ENCODE measurements at places on chromosomes 7 and 10. TPM values are rescaled to one million over a fixed set of nuclear protein-coding genes. Genes with fewer than 3 reads are reported as not detected.

DNA sequence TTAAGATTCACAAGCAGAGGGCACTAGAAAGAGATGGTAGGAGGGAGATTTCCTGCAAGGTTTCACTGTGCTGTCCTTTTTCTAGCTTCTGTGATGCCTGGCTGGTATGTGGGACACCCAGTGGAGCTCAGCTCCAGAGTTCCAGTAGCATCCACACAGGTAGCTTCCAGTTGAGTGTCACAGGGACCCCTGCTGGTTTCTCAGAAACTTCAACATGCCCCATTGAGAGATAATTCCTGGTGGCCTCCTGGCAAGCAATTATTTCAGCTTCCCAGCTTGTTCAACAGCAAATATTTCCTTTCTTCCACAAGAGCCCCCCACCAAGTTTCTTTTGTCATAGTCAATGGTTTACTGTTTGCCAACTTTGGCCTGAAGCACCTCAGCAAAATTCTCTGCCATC lies 858.7 kb downstream of the REEP3 start:
- DNase-seq: no peak
- H3K27ac ChIP-seq: no peak overlapping the region
- H3K36me3 ChIP-seq: no peaks in the 10 kb centered on the region
- H3K4me3 ChIP-seq: no peak overlapping the region
- H3K27me3 ChIP-seq: peaks cover 3% of the 10 kb centered on the region

DNA sequence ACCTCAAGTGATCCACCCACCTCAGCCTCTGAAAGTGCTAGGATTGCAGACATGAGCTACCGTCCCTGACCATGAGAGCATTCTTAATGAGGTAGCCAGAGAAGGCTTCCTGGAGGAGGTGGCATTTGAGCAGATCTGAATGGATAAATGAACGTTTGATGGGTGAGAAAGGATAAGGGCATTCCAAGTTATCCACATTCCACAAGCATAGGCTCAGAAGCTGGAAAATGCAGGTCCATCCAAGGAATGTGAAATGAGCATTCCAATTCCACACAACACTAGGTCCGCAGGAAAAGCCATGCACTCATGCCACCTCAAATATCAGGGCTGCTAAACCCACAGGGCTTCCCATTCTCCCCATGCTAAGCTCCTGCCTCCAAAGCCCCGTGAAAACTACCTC lies 17.0 kb downstream of the TMEM130 start:
- H3K27ac ChIP-seq: no peak overlapping the region
- H3K27me3 ChIP-seq: peaks cover 7% of the 10 kb centered on the region
- peaks cover 4% of the 10 kb centered on the region for H3K36me3 ChIP-seq
- peaks cover 7% of the 10 kb centered on the region for H3K4me1 ChIP-seq
- H3K4me3 ChIP-seq: no peak overlapping the region

DNA sequence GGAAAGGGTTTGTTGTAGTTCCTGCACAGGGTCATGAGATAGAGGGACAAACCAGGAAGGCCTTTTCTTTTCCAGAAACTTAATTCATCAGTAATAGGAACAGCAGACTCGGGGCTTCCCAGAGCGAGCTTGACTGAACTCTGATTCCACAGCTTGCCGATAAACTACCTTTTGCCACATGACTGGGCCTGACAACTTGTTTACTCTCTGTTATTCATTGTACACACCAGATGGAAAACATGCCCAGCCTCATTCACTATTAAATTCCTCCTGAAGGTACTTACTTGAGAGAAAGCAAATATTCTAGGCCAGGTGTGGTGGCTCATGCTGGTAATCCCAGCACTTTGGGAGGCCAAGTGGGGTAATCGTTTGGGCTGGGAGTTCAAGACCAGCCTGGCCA lies 77.1 kb upstream of the FGFR2 start:
- no peak overlapping the region for H3K4me3 ChIP-seq
- no peaks in the 10 kb centered on the region for H3K27me3 ChIP-seq
- H3K27ac ChIP-seq: no peak overlapping the region
- peaks cover 4% of the 10 kb centered on the region for H3K36me3 ChIP-seq

- H3K4me1 ChIP-seq: peaks cover 11% of the 10 kb centered on the region
- no peak overlapping the region for H3K27ac ChIP-seq
- no peak overlapping the region for H3K4me3 ChIP-seq
- no peak for DNase-seq
- H3K27me3 ChIP-seq: peaks cover 33% of the 10 kb centered on the region
These were observed 163.7 kb downstream of the AHR start for GRCh38 chr7:17462131-17462631.

GRCh38 chr10:58919927-58920654 lies 256.4 kb upstream of the PHYHIPL start:
- H3K4me1 ChIP-seq: peaks cover 28% of the 10 kb centered on the region
- H3K27me3 ChIP-seq: no peaks in the 10 kb centered on the region
- H3K4me3 ChIP-seq: peak overlapping the region; percentile 34
- no peak for DNase-seq
- H3K27ac ChIP-seq: peak overlapping the region; percentile 46

Gene TAS2R5
- total RNA-seq: 3.3 TPM

Gene LRIT1
- total RNA-seq: not detected

- DNase-seq: no peak
- peaks cover 59% of the 10 kb centered on the region for H3K27me3 ChIP-seq
- peaks cover 13% of the 10 kb centered on the region for H3K4me1 ChIP-seq
These were observed 6.8 kb downstream of the FFAR4 start for GRCh38 chr10:93573051-93573909.

DNA sequence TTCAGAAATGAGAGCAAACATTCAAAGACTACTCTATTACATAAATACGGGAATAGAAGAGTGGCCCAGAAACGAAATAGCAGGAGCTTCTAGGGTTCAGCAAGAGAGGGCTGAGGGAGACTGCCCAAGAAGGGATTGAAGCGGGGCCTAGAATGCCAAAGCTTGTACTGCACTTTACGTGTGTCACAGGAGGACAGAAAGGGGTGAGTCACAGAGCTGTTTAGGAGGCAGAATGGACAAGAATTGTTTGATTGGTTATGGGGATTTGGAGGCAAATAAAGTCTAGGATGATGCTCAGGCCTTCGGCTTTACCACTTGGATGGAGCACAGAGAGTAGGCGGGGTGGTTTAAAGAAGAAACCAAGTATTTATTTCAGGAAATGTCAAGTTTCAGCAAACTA lies 11.3 kb upstream of the FXYD4 start:
- peaks cover 6% of the 10 kb centered on the region for H3K4me1 ChIP-seq
- H3K27ac ChIP-seq: peak overlapping the region; percentile 50
- H3K27me3 ChIP-seq: no peaks in the 10 kb centered on the region
- no peaks in the 10 kb centered on the region for H3K36me3 ChIP-seq
- no peak for DNase-seq

Gene COL1A2
- 23.0 TPM for total RNA-seq

- no peak overlapping the region for H3K4me3 ChIP-seq
- no peaks in the 10 kb centered on the region for H3K4me1 ChIP-seq
- peaks cover 19% of the 10 kb centered on the region for H3K36me3 ChIP-seq
- H3K27me3 ChIP-seq: no peaks in the 10 kb centered on the region
- no peak overlapping the region for H3K27ac ChIP-seq
These were observed 41.3 kb upstream of the MTURN start for GRCh38 chr7:30093420-30093952.

DNA sequence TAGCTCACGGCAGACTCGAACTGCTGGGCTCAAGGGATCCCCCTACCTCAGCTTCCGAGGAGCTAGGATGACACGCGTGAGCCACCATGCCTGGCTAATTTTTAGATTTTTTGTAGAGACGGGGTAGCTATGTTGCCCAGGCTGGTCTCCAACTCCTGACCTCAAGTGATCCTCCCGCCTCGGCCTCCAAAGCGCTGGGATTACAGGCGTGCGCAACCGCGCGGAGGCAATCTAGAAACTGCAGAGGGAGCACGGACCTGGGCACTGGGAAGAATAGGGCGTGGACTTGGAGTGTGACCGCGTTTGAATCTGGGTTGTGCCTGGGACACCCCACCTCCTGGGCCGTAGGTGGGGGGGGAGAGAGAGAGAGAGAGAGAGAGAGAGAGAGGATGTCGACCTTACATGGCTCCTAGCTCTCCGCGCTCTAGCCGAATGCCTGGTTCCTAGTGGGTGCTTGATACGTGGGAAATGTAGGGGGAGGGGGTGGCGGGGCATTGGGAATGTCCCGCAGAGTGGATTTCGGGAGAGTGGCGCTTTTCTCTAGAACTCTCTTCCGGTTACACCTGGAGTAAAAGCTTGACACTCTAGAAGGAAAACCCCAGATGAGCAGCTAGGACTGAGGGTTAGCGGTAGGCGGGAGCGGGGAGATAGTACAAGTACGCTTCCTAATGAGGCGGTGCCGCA lies 1.2 kb upstream of the MAP3K8 start:
- H3K4me1 ChIP-seq: peaks cover 46% of the 10 kb centered on the region
- H3K36me3 ChIP-seq: peaks cover 3% of the 10 kb centered on the region
- no peak for DNase-seq
- H3K4me3 ChIP-seq: peak overlapping the region; percentile 93
- peaks cover 4% of the 10 kb centered on the region for H3K27me3 ChIP-seq

DNA sequence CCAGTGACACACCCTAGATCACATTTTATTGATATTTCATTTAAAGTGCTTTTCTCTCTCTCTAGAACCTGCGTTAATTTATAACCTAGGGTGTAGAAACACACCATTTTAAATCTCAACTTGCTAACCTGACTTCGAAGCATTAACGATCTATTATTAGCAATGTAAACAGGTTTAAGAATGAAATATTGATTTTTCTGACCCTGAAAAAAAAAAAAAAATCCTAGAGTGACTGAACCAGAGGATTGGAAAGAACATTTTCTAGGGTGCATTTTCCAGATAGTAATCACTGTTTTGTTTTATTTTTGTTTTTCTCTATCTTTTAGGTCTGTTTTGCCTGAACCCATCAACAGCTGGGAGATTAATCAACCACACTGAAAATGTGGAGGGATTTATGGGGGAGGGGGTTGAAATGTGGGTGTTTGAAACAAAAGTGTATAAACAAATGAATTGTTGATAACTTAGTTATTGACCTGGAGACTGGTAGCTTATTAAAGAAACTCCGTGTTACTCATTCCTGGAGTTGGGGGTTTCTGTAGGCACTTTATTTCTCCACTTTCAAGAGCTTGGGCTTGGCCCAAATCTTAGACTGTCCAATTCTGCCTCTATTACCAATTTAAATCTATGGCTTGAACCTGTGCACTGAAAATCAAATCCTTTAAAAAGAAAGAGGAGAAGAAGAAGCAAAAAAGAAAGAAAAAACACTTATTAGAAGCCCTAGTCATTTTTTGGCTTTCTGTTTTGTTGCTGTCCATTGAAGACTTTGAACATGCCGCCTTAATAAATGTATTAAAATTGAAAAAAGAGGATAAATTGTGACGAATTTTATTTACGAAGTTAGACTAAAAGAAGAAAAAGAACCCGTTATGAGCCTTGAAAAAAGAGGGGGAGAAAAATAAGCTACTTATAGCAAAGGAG lies 2.8 kb downstream of the HOXA2 start:
- H3K4me1 ChIP-seq: peaks cover 51% of the 10 kb centered on the region
- peaks cover 66% of the 10 kb centered on the region for H3K27me3 ChIP-seq
- H3K4me3 ChIP-seq: peak overlapping the region; percentile 97
- peak overlapping the region; percentile 97 for H3K27ac ChIP-seq
- H3K36me3 ChIP-seq: peaks cover 43% of the 10 kb centered on the region

GRCh38 chr10:124388476-124388822 lies 30.3 kb downstream of the OAT start:
- H3K27ac ChIP-seq: no peak overlapping the region
- H3K36me3 ChIP-seq: no peaks in the 10 kb centered on the region

DNA sequence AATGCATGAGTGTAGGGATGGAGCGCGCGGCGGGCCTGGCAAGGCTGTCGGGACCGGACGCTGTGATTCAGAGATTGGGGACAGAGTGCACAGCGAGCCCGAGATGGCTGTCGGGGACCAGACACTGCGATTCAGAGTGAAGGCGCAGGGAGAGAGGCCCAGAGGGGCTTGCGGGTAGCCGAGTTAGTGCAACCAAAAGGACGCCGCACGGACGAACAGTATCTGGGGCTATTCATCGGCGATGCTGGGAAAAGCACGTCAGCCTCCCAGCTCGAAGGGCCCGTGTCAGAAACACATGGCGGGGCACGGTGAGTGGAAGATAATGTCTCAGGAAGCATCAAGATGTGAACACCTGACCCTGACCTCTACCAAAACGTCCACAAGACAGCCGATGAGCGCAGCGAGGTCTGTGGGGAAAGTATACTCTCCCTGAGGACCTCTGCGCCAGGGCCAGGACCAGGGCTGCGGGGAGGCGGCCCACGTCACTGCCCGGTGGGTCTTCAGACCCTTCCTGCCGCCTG lies 215.8 kb downstream of the ZMYND11 start:
- no peak overlapping the region for H3K4me3 ChIP-seq
- H3K27ac ChIP-seq: no peak overlapping the region
- DNase-seq: no peak
- H3K36me3 ChIP-seq: peaks cover 31% of the 10 kb centered on the region
- no peaks in the 10 kb centered on the region for H3K4me1 ChIP-seq

- peak within 1 kb of the TSS; percentile 96 for H3K4me3 ChIP-seq
- peak; percentile 74 for DNase-seq
- peak within 1 kb of the TSS; percentile 83 for H3K27ac ChIP-seq
- H3K36me3 ChIP-seq: no peaks in the 10 kb centered on the region
- H3K27me3 ChIP-seq: peaks cover 25% of the 10 kb centered on the region
These were observed at the start of gene STAMBPL1 for GRCh38 chr10:88879534-88880281. TSS of gene STAMBPL1 (plus strand) at chr10:88880245. CDS start at chr10:88901709, 21,464 bp downstream.

Gene MET
- total RNA-seq: 34.2 TPM

GRCh38 chr10:70162892-70163201 lies 7.5 kb downstream of the SAR1A start:
- no peak overlapping the region for H3K4me3 ChIP-seq
- no peaks in the 10 kb centered on the region for H3K27me3 ChIP-seq
- peaks cover 20% of the 10 kb centered on the region for H3K36me3 ChIP-seq

DNA sequence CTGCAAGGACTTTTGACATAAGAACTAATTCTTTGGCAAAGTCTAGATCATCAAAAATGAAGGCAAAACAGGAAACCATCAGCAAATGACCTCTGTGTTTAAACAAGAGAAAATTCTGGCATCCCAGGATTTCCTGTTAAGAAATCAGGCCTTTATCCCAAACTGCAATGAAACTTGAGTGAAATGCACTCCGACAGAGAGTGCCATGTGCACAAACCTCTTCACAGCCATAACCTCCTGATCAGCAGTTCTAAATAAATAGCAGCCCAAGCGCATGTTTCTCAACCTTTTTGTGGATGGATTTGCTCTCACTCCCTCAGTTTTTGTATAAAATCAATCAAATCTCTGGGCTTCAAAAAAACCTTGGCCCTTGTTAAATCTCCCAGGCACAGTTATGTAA lies 107.7 kb upstream of the EEPD1 start:
- H3K27me3 ChIP-seq: no peaks in the 10 kb centered on the region
- H3K36me3 ChIP-seq: no peaks in the 10 kb centered on the region
- peaks cover 30% of the 10 kb centered on the region for H3K4me1 ChIP-seq

Gene VAX1
- total RNA-seq: 0.58 TPM

DNA sequence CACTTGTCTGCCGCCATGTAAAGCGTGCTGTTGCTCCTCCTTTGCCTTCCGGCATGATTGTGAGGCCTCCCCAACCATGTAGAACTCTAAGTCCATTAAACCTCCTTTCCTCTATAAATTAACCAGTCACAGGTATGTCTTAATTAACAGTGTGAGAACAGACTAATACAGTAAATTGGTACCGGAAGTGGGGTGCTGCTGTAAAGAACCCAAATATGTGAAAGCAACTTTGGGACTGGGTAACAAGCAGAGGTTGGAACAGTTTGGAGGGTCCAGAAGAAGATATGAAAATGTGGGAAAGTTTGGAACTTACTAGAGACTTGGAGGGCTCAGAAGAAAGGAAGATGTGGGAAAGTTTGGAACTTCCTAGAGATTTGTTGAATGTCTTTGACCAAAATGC lies 106.8 kb upstream of the DIP2C start:
- H3K27ac ChIP-seq: no peak overlapping the region
- H3K36me3 ChIP-seq: peaks cover 26% of the 10 kb centered on the region
- no peaks in the 10 kb centered on the region for H3K4me1 ChIP-seq
- DNase-seq: no peak
- no peaks in the 10 kb centered on the region for H3K27me3 ChIP-seq
- no peak overlapping the region for H3K4me3 ChIP-seq

Gene TMEM213
- not detected for total RNA-seq

Gene CCDC146
- 15.3 TPM for total RNA-seq
